ENCODE measurements at places on chromosomes 13 and 19. TPM values are rescaled to one million over a fixed set of nuclear protein-coding genes. Genes with fewer than 3 reads are reported as not detected.
A peak's percentile ranks its signal among the peaks of the same experiment; 100 is the strongest.

GRCh38 chr19:35351411-35352176, 3.9 kb downstream of the FFAR1 start:
- no peak for DNase-seq

DNA sequence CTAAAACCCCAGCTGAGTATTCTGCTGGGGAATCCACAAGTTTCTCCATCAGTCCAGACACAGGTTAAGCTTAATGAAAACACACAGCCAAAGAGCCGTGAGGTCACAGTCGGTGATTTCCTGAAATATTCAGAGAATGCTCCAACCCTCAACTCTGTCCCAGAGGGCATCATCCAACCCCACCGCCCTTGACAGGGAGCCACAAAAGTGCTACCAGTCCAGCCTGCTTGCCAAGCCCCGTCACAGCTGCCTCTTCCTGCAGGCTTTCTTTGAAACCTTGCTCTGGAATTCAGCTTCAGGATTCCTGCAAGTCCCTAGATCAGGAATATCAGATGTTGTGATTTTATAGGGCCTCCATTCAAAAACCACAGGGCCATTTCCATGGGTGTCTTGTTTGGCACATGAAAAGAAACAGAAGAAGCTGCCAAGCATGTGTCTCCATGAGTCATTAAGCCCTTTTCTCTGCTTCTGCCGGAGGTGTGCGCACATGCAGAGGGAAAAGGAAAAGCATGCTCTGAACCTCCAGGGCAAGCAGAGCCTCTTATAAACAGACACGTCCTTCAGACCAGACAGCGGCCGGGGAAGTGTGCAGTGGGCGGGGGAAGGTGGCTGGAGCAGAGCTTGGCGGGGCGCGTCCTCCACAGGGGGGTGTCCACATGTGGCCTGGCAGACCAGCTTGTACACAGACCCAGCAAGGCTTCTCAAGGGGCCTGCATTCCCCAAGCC, 164.7 kb downstream of the KATNAL1 start:
- DNase-seq = peak; percentile 51

TMEM272 gene
- 0.34 TPM for polyA plus RNA-seq

C19orf67 gene
- polyA plus RNA-seq = not detected

SMIM24 gene
- polyA plus RNA-seq = 522 TPM

Measured in renal cortex interstitium (tissue), 15 donors.